Epithelial cell of proximal tubule (primary cell): ENCODE measurements at places on chromosomes 4 and X. TPM values are rescaled to one million over a fixed set of nuclear protein-coding genes. Genes with fewer than 3 reads are reported as not detected.

IL3RA gene
- not detected in 2 replicates for total RNA-seq

XAGE1A gene
- not detected in 2 replicates for total RNA-seq

HEPH gene
- total RNA-seq, result 0.65 and 1.9 TPM in 2 replicates

PPP4R3C gene
- not detected in 2 replicates for total RNA-seq

IQSEC2 gene
- total RNA-seq, result 3.9 and 4.5 TPM in 2 replicates

STEEP1 gene
- total RNA-seq, result 12.2 and 28.4 TPM in 2 replicates

AMER1 gene
- 1.6 and 1.9 TPM in 2 replicates for total RNA-seq

KLHL13 gene
- total RNA-seq, result 41.7 and 68.8 TPM in 2 replicates

SUPT20HL2 gene
- total RNA-seq, result not detected in 2 replicates

NAT8L gene
- 0.51 and 2.0 TPM in 2 replicates for total RNA-seq

CTAG1A gene
- not detected in 2 replicates for total RNA-seq
